ENCODE measurements at places on chromosomes 2 and 18.
A peak's percentile ranks its signal among the peaks of the same experiment; 100 is the strongest.

GRCh38 chr2:28413152-28413898 is 20.7 kb downstream of the FOSL2 start:
- DNase-seq = no peak

DNA sequence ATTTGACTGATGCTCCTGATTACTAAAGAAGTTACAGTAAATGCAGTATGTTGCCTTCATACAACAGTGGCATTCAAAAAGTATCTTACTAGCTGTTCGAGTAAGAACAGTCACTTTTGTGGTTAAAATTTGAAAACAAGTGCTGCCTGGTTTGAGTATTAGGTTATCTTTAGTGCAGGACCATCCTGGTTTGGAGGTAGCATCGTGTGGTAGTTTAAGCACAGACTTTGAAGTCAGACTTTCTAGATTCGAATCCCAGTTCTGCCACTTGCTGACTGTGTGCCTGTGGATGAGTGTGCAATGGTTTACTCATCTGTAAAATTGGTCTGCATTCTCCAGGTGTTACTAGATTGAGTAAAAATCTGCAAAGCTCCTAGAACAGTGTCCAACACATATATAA is 96.8 kb downstream of the SGPP2 start:
- no peak for DNase-seq

GRCh38 chr2:120761164-120761861 is 25.6 kb downstream of the GLI2 start:
- no peak for DNase-seq

GRCh38 chr2:171086352-171087290 is 74.1 kb downstream of the TLK1 start:
- DNase-seq = peak; percentile 20

- no peak for DNase-seq
Measured at GRCh38 chr2:106685180-106685897, 198.2 kb downstream of the CD8B2 start.

GRCh38 chr2:189511210-189511959 is 69.2 kb downstream of the SLC40A1 start:
- DNase-seq = no peak

GRCh38 chr2:234257859-234258561 is 207.5 kb downstream of the SPP2 start:
- no peak for DNase-seq

GRCh38 chr18:75874401-75875089 is 447.0 kb upstream of the SMIM21 start:
- DNase-seq = no peak

GRCh38 chr2:236083934-236084333 is 84.3 kb downstream of the GBX2 start:
- DNase-seq = no peak

DNA sequence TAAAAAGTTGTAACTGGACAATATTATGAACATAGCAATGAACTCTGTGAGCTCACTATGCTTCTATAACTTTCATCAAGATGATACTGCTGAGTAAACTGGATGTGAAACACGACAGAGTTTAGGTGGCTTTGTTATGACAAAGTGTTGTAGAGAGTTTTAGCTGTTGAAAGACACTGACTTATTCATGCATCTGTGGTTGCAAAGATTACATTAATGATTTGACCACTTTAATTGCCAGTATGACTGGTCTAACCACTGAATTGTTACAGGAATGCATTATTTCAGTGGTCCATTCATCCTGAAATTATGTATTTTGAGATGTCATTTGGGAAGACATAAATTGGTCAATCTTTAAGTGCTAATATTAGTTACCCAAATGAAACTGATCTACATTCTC is 117.9 kb downstream of the SPHKAP start:
- DNase-seq = no peak

DNA sequence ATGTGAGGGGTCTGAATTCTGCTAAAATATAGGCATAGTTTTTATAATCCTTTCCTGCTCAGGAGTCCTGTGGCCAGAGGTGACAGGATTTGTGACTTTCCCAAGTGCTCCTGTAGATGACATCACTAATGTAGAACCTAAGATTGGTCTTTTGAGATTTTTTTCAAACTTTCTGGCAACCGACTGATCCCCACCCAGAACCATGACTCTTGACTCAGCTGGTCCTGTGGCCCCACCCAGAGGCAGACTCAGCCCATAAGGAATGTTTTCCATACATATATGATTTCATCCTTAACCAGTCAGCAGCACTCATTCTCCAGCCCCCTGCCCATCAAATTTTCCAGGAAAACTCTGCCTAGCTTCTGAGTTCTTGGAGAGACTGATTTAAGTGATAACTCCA is 46.8 kb downstream of the COMMD1 start:
- DNase-seq = no peak

- DNase-seq = no peak
Measured at GRCh38 chr2:138607746-138608145, 106.2 kb downstream of the SPOPL start.

GRCh38 chr2:212921061-212921460 is 230.4 kb downstream of the IKZF2 start:
- no peak for DNase-seq

- DNase-seq = no peak
Measured at GRCh38 chr18:39555496-39555895, 1989.9 kb upstream of the CELF4 start.

DNA sequence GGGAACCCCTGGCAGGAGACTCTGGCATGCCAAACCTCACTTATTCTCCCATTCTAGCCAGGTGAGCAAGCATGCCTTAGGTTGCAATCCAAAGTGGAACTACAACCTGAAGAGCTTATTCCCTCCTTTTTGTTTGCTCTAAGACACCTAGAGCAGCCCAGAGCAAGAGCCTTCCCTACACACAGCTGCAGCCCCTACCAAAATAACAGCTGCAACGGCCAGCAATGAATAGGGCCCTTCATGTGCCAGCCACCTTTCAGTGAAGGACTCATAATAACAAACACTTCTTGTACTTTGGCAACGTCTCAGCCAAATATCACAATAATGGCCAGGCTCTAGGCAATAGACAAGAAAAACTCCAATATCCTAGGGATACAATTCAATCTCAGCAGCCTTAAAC is 178.7 kb downstream of the ALK start:
- DNase-seq = no peak

DNA sequence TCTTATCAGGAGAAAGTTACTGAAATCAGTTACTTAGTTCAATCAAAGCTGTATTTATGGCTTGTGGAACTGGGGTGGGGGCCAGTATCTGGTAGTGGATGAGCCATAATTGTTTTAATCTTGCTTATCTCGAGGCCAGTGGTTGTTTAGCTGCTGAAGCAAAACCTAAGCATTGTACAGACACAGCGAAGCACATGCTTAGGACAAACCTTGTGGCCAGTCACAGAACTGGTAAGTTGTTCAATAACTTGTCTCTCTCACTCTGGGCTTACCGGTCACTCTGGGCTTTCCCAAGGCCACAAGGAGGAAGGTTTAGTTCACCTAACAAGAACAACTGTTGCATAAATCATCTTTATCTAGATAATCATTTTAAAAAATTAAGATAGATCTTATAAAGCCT is 296.6 kb upstream of the NETO1 start:
- DNase-seq = no peak

GRCh38 chr2:102025016-102025501 is 33.3 kb downstream of the IL1R2 start:
- DNase-seq = no peak

DNA sequence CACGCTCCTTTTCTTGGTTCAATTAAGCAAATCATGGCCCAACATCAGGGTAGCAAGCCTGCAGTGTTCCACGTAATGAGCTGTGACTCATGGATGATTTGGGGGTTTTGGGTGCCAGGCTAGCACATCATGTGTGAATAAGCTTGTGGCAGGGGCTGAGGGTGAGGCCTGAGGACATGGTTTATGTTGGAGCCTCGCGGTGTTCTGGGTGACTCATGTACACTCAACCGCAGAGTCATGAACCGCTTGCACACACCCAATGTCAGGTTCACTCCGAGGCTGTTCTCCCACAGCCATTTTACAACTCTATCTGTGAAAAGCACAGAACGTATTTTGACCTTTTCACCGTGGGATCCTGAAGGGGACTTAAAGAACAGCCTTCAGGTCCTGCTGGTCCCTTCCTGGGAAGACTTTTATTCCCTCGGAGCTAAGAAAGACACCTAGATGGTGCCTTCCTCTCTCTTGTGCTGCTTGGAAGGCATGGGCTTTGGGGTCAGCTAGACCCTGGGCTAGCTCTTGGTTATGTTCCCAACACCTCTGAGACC is 139.9 kb upstream of the ZEB2 start:
- no peak for DNase-seq
